ENCODE measurements at places on chromosomes 16 and 17. TPM values are rescaled to one million over a fixed set of nuclear protein-coding genes. Genes with fewer than 3 reads are reported as not detected.
A peak's percentile ranks its signal among the peaks of the same experiment; 100 is the strongest.

- DNase-seq = no peak
Measured at GRCh38 chr17:80694992-80695912, 150.6 kb downstream of the RPTOR start.

- no peak for DNase-seq
Measured at GRCh38 chr17:44277976-44278375, 10.0 kb upstream of the SLC4A1 start.

- DNase-seq = no peak
Measured at GRCh38 chr17:17060001-17060922, 18.0 kb downstream of the MPRIP start.

GRCh38 chr17:74566132-74566753 lies 1.1 kb downstream of the CD300H start:
- no peak for DNase-seq

Gene PAFAH1B1
- total RNA-seq = 115 TPM

GRCh38 chr17:43416998-43417890 lies 18.5 kb downstream of the ARL4D start:
- DNase-seq = peak; percentile 77

DNA sequence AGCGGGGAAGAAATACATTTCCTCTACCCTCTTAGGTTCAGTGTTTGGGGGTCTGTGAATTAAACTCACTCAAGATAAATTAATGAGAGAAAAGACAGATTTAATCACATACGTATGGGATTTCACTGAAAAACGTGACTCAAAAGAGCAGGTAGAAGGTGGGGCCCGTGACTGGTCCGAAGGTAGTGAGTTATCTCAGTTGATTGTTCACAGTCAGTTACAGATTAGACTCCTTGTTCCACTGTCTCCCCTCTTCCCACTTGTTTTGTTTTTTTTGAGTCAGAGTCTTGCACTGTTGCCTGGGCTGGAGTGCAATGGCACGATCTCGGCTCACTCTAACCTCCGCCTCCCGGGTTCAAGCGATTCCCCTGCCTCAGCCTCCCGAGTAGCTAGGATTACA lies 301.2 kb downstream of the SEC14L1 start:
- no peak for DNase-seq

GRCh38 chr17:15145621-15146020 lies 119.5 kb downstream of the PMP22 start:
- no peak for DNase-seq

- no peak for DNase-seq
Measured at GRCh38 chr16:28990375-28991040, 5.7 kb downstream of the LAT start.

DNA sequence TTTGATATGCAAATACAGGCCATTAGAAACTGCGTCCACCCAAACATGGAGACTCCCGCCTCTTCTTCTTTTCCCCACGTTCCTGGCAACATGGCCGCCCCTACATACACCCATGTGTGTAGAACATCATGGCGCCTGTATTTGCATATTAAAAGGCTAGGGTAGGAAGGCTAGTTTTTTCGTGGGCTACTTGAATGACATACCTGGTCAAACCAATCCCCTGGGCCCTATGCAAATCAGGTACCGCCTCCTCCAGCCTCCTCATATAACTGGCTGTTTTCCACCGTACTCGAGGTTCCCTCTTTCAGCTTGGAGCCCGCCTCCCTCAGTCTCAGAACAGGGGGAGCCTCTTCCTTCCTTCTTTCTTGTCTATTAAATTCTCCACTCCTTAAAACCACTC lies 840 bp upstream of the CD300LB start:
- peak; percentile 41 for DNase-seq

DNA sequence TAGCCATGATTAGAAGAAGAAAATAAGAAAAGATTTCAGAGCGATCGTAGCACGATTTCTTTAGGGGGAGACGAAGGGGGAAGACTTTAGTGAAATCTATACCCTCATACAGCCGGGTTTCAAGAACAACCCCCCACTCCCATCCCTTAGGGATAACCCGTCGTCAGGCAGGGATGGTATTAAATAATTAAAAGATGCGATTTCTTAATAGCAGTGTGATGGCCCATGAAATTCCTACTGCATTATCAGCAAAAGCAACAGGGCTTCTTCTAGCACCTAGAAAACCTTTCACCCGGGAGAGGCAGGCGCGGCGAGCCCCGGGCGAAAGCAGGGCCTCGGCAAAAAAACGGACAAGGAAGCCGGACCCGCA lies 1.4 kb downstream of the CDH11 start:
- DNase-seq = no peak

Gene ETV4
- total RNA-seq = 0.60 TPM

Gene SOX8
- total RNA-seq = 0.96 TPM

Gene CES1
- 29.1 TPM for total RNA-seq

Gene KCNJ2
- total RNA-seq = 44.8 TPM

- no peak for DNase-seq
Measured at GRCh38 chr16:72349719-72350118, 177.8 kb upstream of the PMFBP1 start.

Gene BEAN1
- 0.33 TPM for total RNA-seq

DNA sequence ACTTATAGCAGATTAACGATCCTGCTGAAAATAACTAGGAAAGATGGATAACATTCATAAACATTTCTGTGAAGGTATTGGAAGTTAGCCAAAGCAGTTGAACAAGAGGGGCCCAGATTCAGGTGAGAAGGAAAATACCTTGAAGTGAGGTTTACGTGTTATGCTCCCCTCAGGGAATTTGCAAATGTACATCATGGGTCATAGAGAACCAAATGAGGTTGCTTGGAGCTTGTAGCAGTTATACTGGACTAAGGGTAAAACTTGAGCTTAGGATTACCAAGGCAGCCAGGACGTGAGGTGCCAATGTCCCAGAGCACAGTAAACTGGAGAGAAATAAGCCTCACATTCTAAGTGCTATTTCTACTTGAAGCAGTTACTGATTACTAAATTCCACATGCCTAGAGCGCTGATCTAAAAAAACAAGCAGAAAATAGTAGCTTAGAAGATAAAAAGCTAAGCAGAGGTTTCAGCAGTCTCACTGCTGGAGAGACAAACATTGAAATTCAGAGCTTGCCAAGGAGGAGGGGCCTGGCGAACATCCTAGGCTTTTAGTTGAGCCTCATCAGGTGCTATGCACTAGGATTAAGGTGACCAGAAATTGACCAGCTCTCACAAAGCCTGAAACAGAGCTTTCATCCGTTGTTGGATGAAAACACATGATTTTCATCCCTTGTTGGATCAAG lies 136.7 kb upstream of the FAM20A start:
- DNase-seq = no peak

All from left ventricle myocardium inferior (tissue), 1 donor.